Mesothelial cell of epicardium (in vitro differentiated cells): ENCODE measurements at places on chromosomes 6 and 20.
A peak's percentile ranks its signal among the peaks of the same experiment; 100 is the strongest.

DNA sequence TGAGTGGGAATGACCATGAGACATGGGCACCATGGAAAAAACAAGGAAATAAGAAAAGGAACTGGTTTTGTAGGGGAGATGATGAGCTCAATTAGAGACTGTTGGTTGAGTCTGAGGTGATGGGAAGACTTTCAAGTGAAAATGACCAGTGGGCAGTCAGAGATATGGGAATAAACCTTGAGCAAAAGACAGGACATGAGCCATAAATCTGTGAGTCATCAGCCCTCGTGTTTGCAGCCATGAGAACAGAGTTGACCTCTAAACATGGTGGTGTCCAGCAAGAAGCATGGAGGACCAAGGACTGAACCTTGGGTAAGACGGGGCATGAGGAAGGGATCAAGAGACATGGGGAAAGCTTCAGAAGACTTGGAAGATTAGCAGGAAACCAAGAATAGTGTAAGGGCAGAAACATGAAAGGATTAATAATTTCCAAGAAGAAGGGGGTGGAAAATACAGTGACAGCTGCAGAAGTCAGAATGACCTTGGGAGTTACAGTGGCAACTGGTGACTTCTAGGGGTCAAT lies 280.6 kb upstream of the PRDM1 start:
- no peak for DNase-seq

- no peak for DNase-seq
Observed at GRCh38 chr6:157224178-157224950, 99.0 kb downstream of the TMEM242 start.

DNA sequence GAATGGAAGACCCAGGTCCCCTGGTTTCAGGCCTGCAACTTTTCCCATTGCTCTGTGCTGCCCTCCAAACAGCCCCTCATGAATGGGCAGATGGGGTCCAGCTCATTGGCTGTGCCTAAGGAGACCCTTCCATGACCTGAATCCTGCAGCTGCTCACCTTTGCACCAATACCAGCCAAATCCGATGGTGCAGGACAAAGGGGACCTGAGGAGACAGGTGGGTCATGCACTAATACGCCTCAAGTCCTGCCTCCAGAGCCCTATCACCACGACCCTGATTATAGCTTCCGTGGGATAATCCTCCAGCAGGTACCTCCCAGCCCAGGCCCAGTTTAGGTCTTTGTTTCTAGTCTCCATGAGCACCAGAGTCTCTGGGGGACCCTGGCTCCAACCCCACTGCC lies 16.8 kb downstream of the TREM1 start:
- no peak for DNase-seq

DNA sequence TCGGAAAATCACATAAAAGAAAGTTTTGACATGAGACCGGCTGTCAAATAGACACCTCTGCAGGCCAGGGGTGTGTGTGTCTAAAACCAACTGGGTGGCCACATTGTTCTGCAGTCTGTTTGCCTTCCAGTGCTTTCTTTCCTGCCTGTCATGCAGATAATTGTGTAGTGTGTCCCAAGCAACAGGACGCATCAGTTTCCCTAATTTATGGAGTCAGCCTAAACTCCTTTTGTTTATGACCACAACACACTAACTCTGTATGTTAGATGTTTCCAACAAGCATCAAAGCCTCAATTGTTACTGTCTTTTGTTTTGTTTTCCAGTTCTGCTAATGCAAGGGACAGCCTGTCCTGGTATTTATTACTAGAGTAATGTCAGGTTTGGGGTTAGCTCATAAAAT lies 205.7 kb downstream of the ATXN1 start:
- no peak for DNase-seq

- no peak for DNase-seq
Observed at GRCh38 chr6:169811072-169811471, 59.6 kb downstream of the ERMARD start.

GRCh38 chr6:91490671-91491301 lies 903.9 kb upstream of the MAP3K7 start:
- DNase-seq: no peak

- no peak for DNase-seq
Observed at GRCh38 chr6:101818051-101818450, 424.5 kb downstream of the GRIK2 start.

- no peak for DNase-seq
Observed at GRCh38 chr20:46343975-46344357, 35.7 kb upstream of the CDH22 start.

DNA sequence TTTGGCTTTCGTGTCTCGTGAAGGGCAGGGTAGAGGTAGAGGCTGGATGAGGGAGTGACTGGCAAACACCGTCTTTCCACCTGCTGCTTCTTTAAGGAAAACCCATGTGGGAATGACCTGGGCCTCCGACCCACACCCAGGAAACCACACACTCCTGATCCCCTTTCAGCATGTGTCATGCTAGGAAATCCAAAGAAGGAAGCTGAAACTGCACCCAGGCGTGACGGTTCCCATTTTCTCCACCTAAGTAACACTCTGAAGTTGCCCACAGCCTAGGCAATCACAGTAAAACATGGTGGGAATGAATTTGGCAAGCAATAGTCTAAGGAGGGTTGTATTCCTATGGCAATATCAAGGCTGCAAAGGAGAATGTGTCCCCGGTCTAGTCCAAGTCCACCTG lies 538.4 kb upstream of the NOX3 start:
- DNase-seq: no peak

DNA sequence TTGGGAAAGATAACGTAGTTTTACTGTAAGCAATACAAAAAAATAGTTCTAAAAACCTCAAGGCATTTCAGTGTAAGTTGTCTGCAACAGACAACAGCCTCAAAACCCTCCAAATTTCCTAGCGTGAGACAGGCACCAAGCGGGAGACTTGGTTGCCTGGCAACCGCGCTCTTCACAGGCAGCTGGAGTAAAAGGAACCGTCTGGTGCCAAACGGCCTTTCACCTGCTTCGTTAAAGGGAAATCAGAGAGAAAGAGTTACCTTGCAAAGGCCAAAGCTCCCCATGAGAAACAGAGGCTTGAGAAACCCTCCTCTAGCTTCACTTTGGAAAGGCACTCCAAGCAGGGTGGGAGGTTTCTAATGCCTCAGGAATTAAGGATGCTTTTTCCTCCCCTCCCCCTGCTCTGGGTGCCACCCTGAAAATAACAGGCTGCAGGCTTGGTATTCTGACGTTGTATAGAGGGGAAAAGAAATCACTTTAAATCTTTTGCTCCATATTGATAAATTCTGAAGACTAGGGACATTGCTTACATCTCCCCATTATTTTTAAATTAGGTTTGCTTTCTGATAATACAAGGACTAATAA lies 129.7 kb upstream of the UFL1 start:
- DNase-seq: peak; percentile 47

GRCh38 chr6:87918461-87918941 lies 129.1 kb upstream of the SPACA1 start:
- no peak for DNase-seq

GRCh38 chr6:11754625-11755271 lies 23.9 kb downstream of the ADTRP start:
- DNase-seq: no peak

DNA sequence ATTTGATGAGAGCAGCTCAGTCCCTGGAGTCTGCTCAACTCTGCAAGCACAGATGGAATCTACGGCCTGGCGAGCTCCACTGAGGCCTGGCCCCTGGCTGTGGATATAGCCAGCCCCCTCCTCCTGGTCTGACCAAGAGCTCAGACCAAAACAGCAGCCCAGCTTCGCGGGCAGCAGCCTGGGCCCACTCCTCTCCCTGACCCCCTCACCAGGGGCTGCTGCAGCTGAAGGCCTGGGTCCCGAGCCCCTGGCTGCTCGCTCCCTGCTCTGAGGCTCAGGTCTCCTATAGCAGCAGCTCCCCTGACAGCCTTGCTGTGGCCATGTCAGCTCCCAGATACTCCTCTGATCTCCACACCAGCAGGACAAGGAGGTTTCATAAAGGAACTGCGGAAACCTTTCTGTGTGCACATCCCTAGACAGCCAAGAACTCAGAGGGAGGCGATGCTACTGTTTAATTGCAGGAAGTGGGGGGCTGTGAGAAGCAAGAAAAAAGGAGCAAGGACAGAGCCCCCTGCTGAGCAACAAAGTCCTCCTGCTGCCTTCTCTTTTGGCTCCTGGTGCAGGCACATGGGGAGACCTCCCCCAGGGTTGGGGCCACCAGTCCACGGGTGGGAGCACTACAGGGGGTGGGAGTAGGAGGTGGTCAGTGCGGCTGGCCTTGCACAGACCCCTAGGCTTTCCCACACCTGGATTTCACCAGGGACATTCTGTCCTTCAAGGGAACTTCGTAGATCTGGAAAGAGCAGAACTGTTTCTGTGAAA lies 38.7 kb upstream of the CST5 start:
- DNase-seq: no peak

GRCh38 chr20:3679749-3680700 lies 1.8 kb downstream of the ADAM33 start:
- DNase-seq: no peak

DNA sequence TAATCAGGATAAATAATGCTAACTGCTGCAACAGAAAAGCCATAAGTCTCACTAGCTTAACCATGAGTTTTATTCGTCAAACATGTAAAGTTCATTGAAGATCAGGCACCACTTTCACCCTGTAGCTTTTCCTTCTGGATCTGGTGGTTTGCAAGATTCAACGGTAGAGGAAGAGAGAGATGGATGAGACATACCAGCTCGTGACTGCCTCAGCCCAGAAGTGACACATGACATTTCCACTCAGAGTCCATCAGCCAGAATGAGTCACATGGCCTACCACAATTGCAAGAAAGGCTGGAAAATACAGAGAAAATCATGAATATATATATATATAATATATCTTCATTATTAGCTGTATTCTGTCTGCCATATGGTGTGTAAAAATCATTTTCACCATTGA lies 29.0 kb downstream of the SPTLC3 start:
- no peak for DNase-seq

GRCh38 chr6:107585815-107586435 lies 96.0 kb downstream of the SOBP start:
- DNase-seq: no peak

DNA sequence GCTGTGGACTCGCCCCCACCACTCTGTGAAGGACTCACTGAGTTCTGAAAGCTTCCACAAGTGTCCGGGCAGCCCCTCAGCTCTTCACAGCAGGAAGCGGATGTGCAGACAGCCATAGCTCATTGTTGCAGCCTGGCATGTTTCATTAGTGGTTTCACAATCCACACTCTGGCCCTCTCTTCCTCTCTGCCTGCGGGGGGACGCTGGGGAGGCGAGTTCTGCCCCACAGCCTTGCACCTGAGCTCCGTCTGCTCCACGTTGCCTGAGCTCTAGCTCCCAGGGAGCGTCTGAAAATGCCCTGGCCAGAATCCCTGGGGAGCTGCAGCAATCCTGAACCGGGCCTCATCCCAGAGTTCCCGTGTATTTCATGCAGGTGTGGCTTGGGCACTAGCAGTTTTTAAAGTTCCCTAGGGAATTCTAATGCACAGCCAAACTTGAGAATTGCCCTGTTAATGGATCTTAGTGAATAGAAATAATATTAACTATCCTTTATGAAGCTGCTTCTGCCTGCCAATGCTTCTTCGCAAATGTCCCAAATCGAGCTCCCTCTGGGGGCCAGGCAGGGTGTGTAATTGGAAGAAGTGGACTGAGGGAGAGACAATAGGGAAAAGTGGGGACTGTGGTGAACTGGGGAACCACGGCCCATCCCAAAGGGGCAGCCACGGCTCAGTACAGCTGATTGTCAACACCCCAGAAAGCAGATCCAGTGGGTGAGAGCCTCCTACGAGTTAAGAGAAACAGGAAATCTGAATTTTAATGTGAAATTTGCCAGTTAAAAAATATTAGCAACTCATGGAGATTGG lies 51.5 kb downstream of the CTCFL start:
- no peak for DNase-seq

GRCh38 chr20:48717095-48717672 lies 110.6 kb downstream of the PREX1 start:
- DNase-seq: no peak

DNA sequence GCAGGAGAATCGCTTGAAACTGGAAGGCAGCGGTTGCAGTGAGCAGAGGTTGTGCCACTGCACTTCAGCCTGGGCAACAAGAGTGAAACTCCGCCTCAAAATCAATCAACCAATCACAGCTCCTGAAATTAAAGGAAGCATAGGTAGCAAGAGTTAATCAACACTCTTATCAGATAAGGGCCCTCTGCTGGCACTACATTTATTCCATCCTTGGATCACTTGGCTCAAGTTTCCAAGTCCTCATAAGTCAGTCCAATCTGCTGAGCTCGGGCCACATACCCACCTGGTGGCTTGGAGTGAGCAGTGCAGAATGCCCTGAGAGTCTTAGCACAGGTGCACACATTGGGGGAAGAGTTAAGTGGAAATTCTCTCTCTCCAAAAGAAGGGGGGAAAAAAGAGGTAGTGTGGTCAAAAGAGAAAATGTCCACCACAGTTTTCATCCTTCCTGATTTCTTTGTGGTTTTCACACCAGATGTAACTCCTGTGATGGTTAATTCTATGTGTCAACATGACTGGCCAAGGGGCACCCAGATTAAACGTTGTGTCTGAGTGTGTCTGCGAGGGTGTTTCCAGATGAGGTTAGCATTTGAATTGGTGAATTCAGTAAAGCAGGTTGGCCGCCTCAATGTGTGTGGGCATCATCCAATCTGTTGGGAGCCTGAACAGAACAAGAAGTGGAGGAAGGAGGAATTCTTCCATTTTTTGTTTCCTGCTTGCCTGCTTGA lies 14.2 kb upstream of the FAM8A1 start:
- no peak for DNase-seq

GRCh38 chr6:77487808-77488425 lies 24.6 kb upstream of the HTR1B start:
- no peak for DNase-seq

- DNase-seq: no peak
Observed at GRCh38 chr6:123118811-123119210, 122.8 kb downstream of the CLVS2 start.

- DNase-seq: no peak
Observed at GRCh38 chr6:72140795-72141194, 254.4 kb downstream of the RIMS1 start.

DNA sequence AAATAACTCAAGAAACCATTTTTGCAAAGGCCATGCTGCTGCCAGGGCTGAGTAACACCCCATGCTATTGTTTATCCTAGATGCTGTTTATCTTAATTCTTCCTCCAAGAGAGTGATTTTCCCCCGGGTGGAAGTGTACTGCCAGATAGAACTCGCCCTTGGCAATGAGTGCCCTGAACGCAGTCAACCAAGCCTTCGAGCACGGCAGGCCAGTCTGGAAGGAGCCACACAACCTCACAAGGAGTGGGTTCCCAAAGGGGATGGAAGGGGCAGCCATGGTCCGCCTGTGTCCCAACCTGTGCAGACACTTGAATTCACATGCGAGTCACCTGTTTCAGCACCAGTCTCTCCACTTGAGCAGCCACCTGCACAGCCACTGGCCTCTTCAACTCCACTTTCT lies 31.9 kb downstream of the PNPLA1 start:
- DNase-seq: no peak

DNA sequence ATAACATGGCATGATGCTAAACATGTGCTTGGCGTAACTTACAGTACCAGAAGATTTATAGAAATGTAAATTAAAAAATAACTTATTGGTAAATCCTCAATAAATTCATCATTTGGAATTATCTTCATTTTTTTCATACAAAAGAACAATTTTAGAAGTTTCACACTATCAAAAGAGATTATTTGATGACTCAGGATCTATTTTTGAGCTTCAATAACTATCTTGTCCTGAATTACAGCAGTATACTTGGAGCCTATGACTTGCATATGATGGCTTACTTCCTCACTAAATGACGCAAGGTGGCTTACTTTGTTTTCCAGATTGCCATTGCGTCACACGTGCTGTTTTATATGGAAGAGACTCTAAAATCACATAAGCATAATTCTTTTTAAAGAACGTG lies 49.2 kb downstream of the KHDRBS2 start:
- DNase-seq: no peak
